GM19239 (cell line): ENCODE measurements at places on chromosomes 3 and 15.

DNA sequence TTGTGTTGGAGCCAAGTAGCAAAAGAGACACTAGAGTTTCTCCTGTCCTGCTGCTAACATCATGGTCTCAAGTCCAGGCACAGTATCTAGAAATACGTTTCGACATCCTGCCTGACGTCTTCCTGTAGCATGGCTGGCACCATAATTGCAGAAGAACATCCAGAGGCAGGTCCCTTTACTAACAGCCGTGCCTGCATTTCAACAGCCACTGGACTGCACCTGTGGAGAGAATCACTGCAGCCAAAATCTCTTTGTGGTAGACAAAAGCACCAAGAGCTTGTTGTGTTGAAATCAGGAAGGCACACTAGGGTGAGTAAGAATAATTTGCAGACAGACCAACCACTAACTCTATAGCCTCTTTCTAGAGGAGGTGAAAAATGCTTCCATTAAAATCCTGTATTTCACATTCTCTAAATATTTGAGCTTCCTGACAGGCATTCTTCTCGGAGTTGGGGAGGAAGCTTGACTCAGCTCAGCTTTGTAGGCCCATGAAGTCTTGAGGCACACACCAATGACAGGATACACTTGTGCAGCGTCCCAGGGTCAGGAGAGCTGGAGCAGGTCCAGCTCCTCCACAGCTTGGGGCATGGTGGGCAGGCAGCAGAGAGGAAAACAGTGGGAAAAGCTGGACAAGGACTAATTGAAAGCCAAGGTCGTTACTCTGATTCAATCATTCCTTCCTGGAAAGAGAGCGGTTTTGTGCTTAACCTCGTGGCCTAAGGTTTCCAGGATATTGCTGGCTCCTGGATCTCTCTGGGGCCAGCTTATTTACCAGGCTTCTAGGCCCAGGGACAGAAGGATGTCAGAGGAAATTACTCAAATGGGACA lies 244.9 kb downstream of the FAM43A start:
- no peak for DNase-seq

GRCh38 chr3:143132246-143132980 lies 12.8 kb downstream of the CHST2 start:
- DNase-seq = no peak

GRCh38 chr3:142492184-142492583 lies 44.3 kb upstream of the XRN1 start:
- DNase-seq = no peak

DNA sequence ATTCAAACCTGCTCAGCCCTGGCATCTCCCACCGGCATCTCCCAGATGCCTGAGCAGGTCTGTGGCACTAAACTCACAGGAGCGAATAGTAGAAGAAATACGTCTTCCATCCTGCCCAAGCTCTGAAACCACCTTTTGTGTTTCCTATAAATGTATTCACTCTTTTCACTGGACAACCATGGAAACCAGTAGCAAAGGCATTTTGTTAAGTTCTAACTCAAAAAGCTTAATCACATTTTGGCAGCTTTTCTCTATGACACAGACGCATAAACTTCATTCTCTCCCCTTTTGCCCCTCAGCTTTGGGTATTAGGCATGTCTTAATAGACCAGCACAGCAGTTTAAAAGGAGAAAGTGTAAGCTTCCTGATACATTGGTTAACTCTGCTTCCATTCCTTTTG lies 24.5 kb upstream of the ARNT2 start:
- DNase-seq = no peak

GRCh38 chr3:146195030-146195429 lies 34.0 kb upstream of the PLOD2 start:
- DNase-seq = no peak

GRCh38 chr3:52193065-52193464 lies 4.9 kb upstream of the ALAS1 start:
- no peak for DNase-seq

GRCh38 chr3:197392961-197393360 lies 94.5 kb upstream of the DLG1 start:
- DNase-seq = no peak

DNA sequence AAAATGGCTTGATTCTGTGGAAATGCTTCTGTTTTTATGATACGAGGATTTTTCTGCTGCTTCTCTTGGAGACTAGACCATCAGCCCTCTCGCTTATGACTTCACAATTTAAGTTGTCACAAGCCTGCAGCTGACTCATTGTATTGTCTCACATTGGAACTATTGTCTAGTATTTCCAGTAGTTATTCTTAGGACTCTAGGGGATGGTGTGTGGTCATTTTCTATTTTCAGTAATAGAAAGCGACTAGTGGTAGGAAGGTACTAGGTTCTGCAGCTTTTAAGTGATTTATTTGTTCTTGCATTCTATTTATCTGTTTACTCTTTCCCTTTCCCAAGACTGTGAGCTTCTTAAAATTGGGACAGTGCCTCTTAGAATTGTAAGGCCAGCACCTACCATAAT lies 66.3 kb upstream of the CRTC3 start:
- DNase-seq = no peak

DNA sequence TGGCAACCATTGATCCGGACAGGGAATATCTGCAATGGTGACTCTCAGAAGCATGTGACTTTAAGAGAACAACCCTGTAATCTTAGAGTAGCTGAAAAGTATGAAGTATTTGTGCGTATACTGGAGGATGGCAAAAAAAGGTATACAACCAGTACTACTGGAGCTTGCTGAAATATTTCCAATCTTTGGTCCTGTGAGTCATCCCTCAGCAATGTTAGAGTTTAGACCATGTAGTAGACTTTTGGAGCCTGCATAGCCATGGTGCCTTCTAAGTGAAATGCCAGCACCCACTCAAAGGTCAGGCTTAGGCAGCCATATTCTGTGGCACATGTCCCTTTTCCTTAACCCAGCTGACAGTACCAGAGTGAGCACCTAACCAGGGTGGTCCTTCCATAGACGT lies 429.4 kb downstream of the NTRK3 start:
- DNase-seq = no peak

DNA sequence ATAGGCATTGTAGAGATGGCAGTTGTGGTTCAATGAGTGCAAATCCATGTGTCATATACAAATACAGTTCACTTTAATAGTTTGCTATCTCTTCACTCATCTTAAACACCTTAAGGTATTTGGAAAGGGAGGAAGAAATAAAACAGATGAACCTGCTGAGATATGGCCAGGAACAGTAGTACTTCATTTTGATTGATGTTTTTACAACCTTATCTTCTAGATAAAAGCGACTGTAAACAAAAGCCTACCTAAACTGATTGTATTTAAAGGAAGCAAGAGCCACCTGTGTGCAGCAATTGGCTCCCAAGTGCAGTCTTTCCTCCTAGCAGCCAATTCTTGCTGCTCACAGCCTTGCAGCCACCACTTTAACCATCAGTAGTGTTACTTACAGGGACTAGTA lies 217.7 kb downstream of the CDIN1 start:
- DNase-seq = no peak

GRCh38 chr3:129122412-129123011 lies 908 bp upstream of the RAB43 start:
- no peak for DNase-seq
